ENCODE measurements at places on chromosomes 1 and 21. TPM values are rescaled to one million over a fixed set of nuclear protein-coding genes. Genes with fewer than 3 reads are reported as not detected.

DNA sequence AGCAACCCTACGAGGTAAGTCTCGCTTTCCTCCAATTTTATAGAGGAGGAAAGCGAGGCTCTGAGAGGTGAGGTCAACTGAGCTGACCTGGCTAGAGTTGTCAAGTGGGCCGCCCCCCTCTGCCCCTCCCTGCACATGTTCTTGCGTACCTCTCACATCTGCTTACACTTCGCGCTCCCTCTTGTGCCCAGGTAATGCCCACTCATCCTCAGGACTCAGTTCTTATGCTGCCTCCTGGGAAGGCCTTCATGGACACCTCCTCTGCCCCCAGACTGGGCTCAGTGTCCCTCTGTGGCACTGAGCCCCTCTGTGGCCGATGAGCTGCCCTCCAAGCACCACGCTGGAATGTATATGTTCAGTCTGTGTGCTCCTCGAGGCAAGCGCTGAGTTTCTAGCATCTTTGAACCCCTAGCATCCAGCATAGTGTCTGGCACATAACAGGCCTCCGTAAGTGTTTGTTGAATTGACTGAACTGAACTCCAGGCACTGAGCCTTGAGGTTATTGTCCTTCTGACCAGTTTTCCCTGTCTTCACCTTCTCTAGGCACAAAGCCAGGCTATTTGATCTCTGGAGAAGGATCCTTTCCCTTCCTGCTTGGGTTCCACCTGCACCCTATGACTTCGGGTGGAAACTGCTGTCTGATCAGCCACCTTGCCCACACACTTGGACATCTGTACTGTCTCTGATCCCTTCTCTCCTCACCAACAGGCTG, 13.5 kb downstream of the MOV10 start:
- H3K4me1 ChIP-seq, result peaks cover 14% of the 10 kb centered on the region
- H3K27me3 ChIP-seq, result no peaks in the 10 kb centered on the region
- H3K36me3 ChIP-seq, result peaks cover 27% of the 10 kb centered on the region
- peak overlapping the region; percentile 48 for H3K27ac ChIP-seq
- H3K4me3 ChIP-seq, result no peak overlapping the region

Gene ATP6V1G3
- not detected for total RNA-seq

- DNase-seq, result no peak
- no peaks in the 10 kb centered on the region for H3K4me1 ChIP-seq
- no peak overlapping the region for H3K27ac ChIP-seq
These were observed 43.1 kb upstream of the SGIP1 start for GRCh38 chr1:66490816-66491215.

Gene CACNA1S
- 0.07 TPM for total RNA-seq

- DNase-seq, result no peak
- H3K4me1 ChIP-seq, result peaks cover 4% of the 10 kb centered on the region
- peaks cover 10% of the 10 kb centered on the region for H3K36me3 ChIP-seq
- no peaks in the 10 kb centered on the region for H3K27me3 ChIP-seq
These were observed 110.2 kb upstream of the L1TD1 start for GRCh38 chr1:62084310-62084890.

GRCh38 chr1:217891966-217892365, 260.8 kb downstream of the SPATA17 start:
- no peak overlapping the region for H3K4me3 ChIP-seq
- no peak overlapping the region for H3K27ac ChIP-seq
- no peaks in the 10 kb centered on the region for H3K36me3 ChIP-seq
- H3K4me1 ChIP-seq, result peaks cover 7% of the 10 kb centered on the region
- no peaks in the 10 kb centered on the region for H3K27me3 ChIP-seq
- no peak for DNase-seq

GRCh38 chr21:44618504-44618903, 6.6 kb downstream of the KRTAP10-8 start:
- no peak overlapping the region for H3K4me3 ChIP-seq
- H3K27ac ChIP-seq, result no peak overlapping the region
- peaks cover 33% of the 10 kb centered on the region for H3K36me3 ChIP-seq
- DNase-seq, result peak; percentile 40

Gene OR2T29
- total RNA-seq, result not detected

DNA sequence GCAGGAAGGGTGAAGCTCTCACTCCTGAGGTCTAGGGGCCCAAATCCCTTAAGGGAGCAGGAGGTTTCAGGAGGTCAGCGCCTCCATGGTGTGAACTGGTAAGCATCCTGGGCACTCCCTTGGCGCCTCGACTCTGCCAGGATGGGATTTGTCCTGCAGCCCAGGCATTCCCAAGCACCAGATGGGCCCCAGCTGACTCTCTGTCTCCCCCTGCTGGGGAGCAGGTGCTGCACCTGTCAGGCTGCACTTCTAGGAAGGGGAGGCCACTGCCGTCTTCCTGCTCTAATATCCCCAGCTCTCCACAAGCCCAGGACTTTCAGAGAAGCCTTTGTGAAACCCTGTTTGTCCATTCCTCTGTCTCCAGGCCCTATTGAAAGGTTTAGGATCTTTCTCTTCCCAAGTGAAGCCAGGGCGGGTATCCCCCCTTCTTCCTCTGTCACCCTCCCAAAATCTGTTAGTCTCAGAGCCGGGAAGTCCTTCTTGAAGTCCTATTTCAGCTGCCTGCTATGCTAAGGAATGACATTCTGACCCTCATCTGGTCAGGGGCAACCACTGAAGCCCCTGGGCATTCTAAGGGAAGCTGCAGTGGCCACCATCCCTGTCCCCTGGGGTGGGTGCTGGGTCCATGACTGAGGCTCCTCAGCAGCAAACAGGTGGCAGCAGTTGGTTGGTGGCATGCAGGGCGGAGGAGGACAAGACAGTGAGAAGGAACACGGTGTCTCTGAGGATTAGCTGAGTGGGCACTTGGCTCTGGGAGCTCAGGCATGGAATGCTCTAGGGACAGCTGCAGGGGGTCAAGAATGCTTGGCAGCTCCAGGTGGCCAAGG, 3.2 kb downstream of the MYBPH start:
- no peaks in the 10 kb centered on the region for H3K27me3 ChIP-seq
- H3K36me3 ChIP-seq, result no peaks in the 10 kb centered on the region
- peak; percentile 88 for DNase-seq
- H3K4me1 ChIP-seq, result peaks cover 11% of the 10 kb centered on the region

DNA sequence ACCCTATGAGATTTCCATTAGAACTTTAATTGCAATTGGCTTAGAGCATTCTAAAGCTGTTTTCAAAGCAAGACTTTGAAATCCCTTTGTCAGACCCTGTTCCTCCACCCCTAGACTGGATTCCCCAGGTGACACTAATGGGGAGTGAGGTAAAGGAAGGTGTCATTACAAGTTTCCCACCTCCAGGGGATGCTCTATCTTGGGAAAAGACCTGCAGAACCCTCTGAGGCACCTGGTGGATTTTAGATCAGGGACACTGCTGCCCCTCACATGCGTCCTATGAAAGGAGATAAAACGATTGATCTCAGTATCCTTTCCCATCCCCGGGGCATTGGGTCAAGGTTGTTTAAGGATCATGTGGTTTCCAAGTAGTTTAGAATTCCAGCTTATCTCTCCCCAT, 80.3 kb upstream of the RGS4 start:
- H3K27me3 ChIP-seq, result no peaks in the 10 kb centered on the region
- no peaks in the 10 kb centered on the region for H3K36me3 ChIP-seq
- H3K4me1 ChIP-seq, result peaks cover 18% of the 10 kb centered on the region
- no peak overlapping the region for H3K4me3 ChIP-seq
- no peak overlapping the region for H3K27ac ChIP-seq
- peak; percentile 21 for DNase-seq

Gene KCNE2
- 0.44 TPM for total RNA-seq

GRCh38 chr1:205504311-205505075, at the start of gene CDK18:
TSS of gene CDK18 (plus strand) at chr1:205504669. CDS start at chr1:205523168, 18,499 bp downstream.
- H3K27me3 ChIP-seq, result no peaks in the 10 kb centered on the region
- peaks cover 57% of the 10 kb centered on the region for H3K4me1 ChIP-seq
- peak within 1 kb of the TSS; percentile 19 for H3K27ac ChIP-seq
- peak; percentile 85 for DNase-seq
- H3K4me3 ChIP-seq, result peak within 1 kb of the TSS; percentile 85

Gene ELAPOR1
- total RNA-seq, result 1.1 TPM

Gene ANKRD13C
- total RNA-seq, result 22.5 TPM

Gene AKR7A3
- total RNA-seq, result 1.5 TPM

DNA sequence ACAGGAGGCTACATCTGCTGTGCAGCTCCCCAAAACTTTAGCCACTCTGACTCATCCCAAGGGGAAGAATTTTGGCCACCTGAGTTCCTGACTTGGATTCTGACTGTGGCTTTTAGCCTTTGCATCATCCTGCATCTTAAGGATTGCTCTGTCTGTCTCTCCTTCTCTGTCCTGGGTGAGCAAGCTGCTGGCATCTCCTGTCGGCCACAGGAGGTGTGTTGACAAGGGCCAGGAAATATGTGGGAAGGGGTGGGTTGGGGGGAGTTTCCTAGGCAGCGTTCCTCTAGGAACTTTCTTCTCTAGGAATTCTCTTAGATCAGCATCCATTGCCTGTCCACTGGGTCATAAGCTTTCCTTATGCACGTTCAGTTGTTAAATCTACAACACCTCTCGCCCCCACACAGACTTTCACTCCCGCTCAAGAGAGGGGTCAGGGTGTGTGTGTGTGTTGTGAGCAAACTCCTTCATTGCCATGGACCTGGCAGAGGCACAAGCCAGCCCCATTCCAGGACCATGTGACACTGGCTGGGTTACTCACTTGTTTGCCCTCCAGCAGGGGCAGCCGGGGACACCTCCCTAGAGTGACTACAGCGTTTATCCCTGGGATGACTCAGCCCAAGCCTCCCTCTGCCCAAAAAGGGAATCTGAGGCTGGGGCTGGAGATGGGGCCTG, 145.0 kb upstream of the DUSP10 start:
- H3K36me3 ChIP-seq, result no peaks in the 10 kb centered on the region
- no peak overlapping the region for H3K27ac ChIP-seq
- DNase-seq, result no peak
- H3K27me3 ChIP-seq, result no peaks in the 10 kb centered on the region
- no peak overlapping the region for H3K4me3 ChIP-seq

Data from WTC11 (cell line).